Effector CD8-positive, alpha-beta T cell (primary cell): ENCODE measurements at places on chromosomes 7 and 10.

DNA sequence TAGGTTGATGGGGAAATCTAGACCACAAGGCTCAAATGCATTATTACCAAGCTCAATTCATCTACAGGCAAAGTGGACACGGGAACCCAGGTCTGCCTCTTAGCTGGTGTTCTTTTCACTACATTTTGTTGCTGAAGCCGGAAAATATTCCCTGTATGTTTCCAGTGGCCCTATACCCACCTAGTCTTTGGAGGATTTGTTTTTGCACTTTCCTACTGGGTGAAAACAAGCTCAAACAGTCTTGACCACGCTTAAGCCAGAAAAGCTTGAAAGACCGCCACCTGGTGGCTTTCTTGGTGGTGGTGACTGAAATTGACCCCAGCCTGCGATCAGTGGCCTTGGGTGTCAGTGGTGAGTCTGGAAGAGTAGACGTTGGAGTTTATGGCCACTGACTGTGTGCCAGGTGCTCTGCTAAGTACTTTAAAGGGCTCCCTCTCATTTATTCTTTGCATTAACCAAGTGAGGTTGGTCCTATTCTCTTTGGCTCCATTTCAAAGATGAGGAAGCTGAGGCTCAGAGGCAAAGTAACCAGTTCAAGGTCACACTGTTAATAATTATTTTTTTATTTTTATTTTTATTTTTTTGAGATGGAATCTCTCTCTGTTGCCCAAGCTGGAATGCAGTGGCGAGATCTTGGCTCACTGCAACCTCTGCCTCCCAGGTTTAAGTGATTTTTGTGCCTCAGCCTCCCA is 11.1 kb upstream of the CRTAC1 start:
- DNase-seq: peak; percentile 13

- DNase-seq: no peak
Measured at GRCh38 chr7:22726907-22727713, at the start of gene IL6. Gene IL6 (plus strand): TSS chr7:22727200. CDS start chr7:22727263, 63 bp downstream.

DNA sequence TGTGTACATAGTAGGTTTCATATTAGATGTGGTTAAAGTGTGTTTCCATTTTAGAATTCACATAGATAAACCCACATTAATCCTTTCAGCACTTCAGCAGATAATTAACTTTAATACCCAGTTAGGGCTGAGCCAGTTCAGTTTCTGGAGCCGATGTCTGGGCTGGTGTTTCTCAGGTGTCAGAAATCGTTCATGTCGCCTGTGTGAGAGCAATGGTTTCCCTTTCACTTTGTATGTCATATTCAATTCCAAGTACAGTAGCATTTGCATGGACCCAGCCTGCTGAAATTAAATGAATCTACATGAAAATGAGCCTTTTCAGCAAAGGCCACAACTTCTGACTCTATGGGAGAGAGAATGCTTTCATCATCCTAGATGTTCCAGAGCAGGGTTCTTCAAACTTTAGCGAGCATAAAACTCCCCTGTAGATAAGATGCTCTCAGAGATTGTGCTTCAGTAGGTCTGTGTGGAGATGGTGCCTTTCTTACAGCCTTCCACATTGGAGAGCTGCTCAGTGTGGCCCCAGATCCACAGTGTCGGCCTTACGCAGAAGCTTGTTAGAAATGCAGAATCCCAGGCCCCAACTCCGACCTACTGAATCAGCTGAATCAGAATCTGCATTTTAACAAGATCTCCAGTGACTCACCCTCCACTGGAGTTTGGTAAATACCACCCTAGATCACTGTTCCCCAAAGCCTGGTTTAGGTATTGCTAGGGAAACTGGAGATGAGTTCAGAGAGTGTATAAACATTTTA is 19.6 kb downstream of the WIPF3 start:
- DNase-seq: no peak

DNA sequence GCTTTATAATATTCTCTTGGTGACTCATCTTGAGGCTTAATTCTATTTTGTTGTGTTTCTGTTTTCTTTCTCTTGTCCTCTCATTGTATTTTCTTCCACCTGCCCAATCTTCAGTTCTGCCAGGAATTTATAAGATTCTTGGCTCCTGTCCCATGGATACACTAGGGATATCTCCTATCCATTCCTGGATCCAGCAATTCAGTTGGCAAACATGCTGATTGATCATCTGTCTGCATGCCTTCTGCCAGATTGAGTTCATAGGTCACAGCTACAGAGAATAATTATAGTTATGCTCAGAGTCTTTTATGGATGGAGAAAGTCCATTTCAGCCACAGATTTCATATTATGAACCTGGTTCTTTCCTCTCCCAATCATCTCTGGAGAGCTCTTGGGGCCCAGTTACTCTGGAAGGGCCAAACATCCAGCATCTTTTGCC is 140.4 kb upstream of the MAGI2 start:
- DNase-seq: no peak

DNA sequence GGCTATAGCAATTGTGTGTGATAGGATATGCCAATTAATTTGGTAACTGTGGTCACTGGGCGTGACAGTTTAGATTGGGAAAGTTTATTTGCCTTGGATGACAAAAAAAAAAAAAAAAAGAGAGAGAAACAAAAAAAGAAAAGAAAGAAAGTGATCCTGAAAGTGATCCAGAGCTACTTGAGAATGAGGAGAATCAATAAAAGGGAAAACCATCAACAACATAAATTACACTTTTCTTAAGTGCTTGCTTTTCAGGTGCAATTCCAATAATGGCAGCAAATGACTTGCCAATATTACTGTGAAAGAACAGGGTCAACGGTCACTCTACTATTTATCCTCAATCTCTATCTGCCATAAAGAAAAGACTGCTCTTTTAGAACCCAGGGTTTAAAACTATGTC is 191.8 kb upstream of the SEMA3C start:
- DNase-seq: no peak

GRCh38 chr10:33333260-33334101 is 986 bp downstream of the NRP1 start:
- DNase-seq: no peak

GRCh38 chr10:5958077-5958476 is 19.3 kb downstream of the IL15RA start:
- no peak for DNase-seq

DNA sequence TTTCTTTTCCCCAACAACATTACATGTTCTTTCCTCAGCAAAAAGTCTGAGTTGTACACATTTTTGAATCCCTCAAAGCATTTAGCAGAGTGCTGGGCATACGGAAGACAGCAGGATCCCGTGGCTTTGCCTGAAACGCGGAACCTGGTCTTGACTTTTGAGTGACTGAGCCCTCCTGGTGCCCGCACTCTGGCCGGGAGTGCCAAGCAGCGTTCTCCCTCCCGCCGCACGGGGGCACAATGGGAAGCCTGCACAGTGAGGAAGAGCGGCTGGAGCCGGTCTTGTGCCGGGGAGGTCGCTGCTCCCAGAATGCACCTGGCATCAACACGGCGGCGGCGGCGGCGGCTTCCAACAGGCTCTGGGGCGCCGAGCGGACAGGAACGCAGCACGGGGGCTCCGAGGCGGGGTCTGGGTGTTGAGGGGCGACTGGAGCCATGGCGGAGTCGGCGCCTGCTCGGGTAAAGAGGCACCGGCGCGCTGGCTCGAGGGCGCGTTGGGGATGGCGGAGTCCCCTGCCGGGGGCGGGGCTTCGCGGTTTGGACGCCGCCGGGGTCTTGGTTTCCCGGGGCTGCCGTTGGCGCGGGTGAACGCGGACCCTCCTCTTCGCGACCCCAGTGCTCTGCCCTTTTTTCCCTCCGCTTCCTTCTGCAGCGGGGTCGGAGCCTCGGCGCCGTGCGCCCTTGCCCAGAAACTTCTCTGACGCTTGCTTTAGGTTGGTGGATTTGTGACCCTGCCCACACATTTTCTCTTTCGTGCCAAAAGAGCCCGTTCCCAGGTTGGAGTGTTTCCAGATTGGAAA is at the start of gene ZNF212:
ZNF212 (plus strand) TSS at position 307 of the 799 bp plus-strand sequence; CDS start at position 435, 128 bp downstream.
- DNase-seq: peak; percentile 79

GRCh38 chr7:32218154-32218467 is 147.9 kb upstream of the PDE1C start:
- no peak for DNase-seq

DNA sequence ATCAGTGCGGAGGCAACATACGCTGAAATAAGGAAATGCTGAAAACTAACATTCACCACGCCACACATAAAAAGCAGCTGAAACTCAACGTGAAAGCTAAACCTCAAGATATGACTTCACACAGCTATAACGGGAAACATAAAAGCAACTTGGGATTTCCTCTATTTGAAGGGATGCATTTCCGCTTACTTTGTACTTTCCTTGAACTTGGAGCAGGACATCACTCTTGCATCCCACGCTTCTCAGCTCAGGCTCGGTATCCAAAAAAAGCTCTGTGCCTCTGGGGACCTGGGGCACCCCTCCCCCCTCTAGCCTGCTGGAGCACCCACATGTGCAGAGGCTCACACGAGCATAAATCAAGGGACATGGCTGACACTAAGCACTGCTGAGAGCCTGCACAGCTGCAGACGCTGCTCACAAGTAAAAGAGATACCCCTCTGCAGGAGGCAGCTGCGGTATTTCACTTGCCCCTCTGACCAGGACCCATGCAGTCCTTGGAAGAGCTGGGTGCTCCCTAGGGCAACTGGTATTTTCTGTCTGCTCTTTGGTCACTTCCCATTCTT is 34.2 kb downstream of the PARD3 start:
- DNase-seq: no peak
